ENCODE measurements at places on chromosomes 16 and 17.

- DNase-seq, result no peak
Observed at GRCh38 chr17:79732804-79733691, 2.3 kb downstream of the ENPP7 start.

DNA sequence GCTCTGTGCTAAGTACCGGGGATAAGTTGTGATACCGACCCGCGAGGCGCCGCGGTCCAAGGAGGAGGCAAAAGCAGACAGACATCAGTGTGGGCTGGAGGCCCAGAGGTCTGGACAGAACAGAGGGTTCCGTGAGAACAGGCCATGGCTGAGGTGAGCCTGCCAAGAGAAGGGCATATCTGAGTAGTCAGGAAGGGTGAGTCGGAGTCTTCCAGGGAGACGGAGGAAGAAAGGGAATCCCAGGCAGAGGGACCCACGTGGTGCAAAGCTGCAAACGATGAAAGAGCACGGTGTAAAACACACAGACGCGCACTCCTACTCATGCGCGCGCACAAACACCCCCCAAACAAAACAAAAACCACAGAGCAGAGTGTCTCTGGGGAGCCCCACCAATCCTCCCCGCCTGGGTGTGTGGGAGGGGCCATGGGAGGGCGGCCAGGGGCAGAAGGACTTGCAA, 18.1 kb downstream of the RHBDL3 start:
- no peak for DNase-seq

DNA sequence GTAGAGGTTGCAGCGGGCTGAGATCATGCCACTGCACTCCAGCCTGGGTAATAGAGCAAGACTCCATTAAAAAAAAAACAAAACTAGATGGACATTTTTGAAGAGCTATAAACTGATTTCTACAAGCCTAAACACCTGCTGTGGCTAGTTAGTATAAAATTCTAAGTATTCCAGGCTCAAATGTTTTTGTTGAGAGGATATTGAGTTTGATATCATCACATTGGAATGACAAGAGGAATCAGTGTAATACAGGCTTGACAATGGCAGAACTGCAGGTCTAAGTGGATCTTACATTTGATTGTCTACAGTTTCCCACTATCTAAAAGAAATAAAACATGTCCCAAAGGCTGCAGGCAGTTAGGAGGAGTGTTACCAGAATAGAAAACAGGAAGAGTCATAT, 23.9 kb upstream of the DLX3 start:
- DNase-seq, result no peak

GRCh38 chr16:79795556-79795955, 195.0 kb upstream of the MAF start:
- DNase-seq, result no peak

- no peak for DNase-seq
Observed at GRCh38 chr17:55794725-55795482, 44.1 kb downstream of the PCTP start.
